ENCODE measurements at places on chromosomes 6 and 20.

- no peak for DNase-seq
Observed at GRCh38 chr6:92364948-92365541, 1054.3 kb downstream of the EPHA7 start.

DNA sequence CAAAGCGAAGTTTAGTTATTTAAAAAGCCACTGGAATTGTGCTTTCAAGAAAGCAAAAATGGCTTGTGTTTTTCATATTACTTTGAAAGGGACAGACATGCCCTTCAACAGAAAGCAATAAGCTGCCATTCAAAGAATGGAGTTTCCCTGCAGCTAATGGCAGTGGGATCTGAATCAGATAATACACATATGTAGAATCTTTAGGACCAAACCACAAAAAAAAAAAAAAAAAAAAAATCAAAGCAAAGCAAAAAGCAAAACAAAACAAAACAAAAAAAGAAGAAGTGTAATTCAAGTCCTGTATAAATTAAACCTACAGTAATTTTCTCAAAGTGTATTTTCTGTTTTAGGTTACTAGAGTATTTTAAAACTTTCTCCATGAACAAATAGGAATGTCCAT, 63.6 kb upstream of the ZNF217 start:
- no peak for DNase-seq

DNA sequence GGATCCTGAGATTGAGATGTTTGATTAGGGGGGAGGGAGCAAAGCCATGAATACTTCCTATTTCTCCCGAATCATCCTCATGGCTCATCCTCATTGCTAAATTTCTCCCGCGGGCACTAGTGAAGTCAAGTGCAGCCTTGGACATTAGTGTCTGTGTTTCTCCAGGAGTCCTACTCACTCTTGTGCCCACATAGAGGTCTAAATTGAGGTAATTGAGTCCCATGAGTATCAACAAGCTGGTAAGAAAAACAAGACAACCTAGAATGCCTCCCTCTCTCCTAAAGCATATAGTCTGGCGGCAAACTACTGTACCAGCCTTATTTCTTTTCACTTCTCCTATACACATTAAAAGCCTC, 420 bp downstream of the CENPQ start:
- DNase-seq = no peak

- DNase-seq = peak; percentile 29
Observed at GRCh38 chr6:154703124-154703523, 30.1 kb upstream of the SCAF8 start.

- no peak for DNase-seq
Observed at GRCh38 chr6:62479697-62480220, 193.7 kb upstream of the KHDRBS2 start.

DNA sequence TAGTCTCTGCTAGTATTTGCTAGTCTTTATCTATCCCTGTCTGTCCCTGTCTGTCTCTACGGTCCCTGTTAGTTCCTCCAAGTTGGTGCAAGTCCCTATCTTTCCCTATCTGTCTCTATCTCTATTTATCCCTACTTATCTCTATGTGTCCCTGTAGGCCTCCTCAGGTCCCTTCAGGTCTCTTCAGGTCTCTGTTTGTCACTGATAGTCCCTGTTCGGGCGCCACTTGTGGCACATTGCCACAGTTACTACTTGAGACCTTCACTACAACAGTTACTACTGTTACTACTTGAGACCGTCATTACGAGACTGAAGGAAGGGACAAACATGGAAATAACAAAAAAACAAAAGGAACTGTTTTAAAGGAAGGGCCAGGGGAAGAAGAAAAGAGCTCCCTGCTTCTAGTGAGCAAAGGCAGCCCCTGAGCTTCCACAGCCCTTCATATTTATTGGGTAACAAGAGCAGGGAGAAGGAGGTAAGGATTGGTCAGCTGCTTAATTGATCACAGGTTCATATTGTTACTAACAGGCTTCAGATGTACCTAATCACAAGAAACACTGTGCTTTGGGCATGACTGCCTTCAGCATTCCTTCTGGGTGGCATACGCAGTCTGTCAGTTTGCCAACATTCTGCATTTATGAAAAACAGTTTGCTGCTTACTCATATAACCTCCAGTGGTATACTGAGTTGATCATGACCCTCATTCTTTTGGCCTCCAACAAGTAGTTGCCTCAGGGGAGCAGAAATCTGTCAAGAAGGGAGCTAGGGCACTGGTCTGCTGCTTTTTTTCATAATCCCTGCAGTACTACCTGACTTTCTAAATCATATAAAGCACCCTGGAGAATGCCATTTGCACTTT, 8.4 kb downstream of the EPB41L2 start:
- DNase-seq = no peak

GRCh38 chr6:16657768-16658167, 103.5 kb downstream of the ATXN1 start:
- DNase-seq = no peak

DNA sequence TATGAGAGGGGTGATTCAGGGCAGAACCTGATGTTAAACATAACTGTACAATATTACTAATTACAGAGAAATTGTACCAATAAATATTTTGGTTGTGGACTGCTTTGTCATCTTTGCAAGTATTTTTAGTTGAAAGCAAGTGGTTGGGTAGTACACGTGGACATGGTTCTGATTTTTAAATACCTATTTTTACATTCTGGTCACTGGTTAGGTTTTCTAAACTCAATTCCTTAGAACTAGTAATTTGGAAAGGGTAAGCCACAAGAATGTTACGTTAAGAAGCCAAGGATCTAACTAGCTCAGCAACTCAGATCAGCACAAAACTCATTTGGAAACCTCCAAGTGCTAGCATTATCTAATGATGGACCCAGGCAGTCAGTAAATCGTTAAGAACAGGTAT, 2.7 kb downstream of the EPB41L2 start:
- DNase-seq = no peak

GRCh38 chr6:45675634-45676033, 297.9 kb upstream of the SUPT3H start:
- no peak for DNase-seq

- DNase-seq = no peak
Observed at GRCh38 chr20:58053391-58054055, 174.9 kb downstream of the ANKRD60 start.

DNA sequence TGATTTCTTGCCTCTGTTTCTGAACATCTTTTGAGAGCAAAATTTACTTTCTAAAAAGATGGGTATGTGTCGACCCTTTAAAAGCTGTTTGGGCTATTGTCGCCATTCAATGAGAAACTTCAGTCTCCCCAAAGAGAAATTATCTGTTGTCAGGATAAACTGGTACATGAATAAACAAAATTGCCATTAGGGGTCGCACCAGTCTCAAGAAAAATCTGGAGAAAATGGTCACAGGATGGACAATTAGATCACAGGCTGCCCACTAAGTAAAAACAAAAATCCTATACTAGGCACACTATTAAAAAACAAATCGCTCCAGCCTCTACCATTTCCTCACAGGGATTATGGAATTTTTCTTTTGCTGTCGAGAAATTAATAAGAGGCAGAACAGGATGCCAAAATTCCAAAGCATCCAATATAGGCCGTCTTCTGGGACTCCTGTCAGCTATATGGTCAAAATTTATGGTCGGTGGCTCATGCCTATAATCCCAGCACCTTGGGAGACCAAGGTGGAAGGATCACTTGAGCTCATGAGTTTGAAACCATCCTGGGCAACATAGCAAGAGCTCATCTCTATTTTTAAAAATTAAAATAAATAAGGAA, 5.5 kb upstream of the HLA-E start:
- DNase-seq = peak; percentile 71

DNA sequence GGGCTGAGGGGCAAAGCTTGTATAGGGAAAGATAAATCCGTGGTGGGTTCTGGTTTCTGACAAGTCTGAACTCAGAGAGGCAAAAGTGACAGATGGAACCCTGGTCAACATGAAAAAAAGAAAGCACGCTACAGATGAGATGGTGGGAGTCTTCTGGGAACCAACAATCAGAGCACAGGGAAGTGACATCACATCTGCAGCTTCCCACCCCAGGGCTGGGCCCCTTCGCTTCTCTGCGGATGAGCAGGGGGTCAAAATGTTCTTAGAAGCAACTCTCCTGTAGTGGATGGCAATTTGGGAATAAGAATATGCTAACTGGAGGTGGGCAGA, 129.2 kb upstream of the AKAP12 start:
- DNase-seq = no peak

Data from neural progenitor cell (in vitro differentiated cells).